Fibroblast of skin of scalp (primary cell): ENCODE measurements at places on chromosomes 7 and 10.

GRCh38 chr10:110444004-110444337 lies 53.7 kb upstream of the DUSP5 start:
- no peak for DNase-seq

DNA sequence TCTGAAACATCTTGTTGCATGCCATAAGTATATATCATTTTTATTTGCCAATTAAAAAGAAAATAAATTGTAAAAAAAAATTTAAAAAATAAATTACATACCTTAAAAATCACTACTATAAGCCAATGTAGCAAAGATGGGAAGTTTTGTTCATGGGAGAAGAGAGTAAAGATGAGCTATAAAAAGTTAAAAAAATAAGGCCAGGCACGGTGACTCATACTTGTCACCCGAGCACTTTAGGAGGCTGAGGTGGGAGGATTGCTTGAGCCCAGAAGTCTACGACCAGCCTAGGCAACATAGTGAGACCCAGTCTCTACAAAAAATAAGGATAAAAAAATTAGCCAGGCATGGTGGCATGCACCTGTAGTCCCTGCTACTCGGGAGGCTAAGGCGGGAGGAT lies 8.4 kb upstream of the STK32C start:
- DNase-seq: no peak

GRCh38 chr7:15214976-15215375 lies 312.4 kb upstream of the DGKB start:
- no peak for DNase-seq

DNA sequence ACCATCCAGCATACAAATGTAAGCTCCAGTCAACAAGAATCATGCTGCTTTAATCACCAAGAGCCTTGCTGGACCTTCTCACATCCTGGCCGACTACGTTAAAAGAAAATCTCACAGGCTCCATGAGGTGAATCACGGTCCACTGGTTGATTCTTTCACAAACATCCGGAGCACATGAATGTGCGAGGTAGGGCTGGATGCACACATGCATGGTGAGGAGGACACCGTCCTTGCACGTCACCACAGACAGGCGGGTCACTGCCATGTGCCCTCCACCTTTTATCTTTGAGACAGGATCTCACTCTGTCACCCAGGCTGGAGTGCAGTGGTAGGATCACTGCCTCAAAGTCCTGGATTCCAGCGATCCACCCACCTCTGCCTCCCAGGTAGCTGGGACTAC lies 265.1 kb downstream of the PARD3 start:
- no peak for DNase-seq

DNA sequence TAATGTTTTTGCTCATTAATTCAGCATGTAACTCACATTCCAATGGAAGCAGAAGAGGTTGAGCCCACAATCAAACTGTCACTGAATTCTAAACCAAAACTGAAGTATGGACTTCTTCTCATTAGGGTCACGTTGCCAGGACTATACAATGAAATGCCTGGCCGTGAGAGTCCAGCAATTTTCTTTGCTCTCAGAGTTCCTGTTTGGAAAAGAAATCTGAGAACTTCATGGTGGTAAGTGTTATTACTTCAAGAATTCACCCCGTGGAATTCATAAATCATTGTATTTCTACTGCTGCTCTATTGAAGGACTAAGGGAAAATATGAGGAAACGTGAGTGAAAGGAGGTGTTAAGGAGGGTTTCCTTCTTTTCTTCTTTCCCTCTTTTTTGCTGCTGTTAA lies 441.8 kb upstream of the AKR1E2 start:
- peak; percentile 63 for DNase-seq

DNA sequence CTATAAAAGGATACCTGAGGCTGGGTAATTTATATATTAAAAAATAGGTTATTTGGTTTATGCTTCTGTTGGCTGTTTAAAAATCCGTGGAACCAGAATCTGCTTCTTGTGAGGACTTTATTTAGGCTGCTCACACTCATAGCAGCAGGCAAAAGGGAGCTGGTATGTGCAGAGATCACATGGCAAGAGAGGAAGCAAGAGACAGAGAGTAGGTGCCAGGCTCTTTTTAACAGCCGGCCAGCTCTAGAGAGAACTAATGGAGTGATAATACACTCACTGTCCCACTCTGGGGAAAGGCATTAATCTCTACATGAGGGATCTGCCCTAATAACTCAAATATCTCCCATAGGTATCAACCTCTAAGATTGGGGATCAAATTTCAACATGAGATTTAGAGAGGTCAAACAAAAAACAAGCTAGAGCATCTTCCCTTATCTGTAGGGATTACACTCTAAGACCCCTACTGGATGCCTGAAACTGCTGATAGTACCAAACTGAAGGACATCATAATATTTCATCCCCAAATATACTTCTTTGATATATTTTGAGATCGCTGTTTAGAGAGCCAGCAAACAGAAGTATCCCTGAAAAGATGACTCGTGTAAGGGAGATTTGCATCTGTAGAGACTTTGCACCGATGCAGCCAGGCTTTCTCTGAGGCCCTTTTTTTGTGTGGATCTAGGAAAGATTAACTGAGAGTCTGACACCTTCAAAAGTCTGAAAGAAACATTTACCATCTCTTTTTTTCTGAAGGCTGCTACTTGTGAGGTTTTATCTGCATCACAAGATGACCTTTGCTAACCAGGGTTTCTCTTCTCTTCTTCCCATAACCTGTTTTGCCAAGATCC lies 717.0 kb upstream of the MBL2 start:
- DNase-seq: no peak

DNA sequence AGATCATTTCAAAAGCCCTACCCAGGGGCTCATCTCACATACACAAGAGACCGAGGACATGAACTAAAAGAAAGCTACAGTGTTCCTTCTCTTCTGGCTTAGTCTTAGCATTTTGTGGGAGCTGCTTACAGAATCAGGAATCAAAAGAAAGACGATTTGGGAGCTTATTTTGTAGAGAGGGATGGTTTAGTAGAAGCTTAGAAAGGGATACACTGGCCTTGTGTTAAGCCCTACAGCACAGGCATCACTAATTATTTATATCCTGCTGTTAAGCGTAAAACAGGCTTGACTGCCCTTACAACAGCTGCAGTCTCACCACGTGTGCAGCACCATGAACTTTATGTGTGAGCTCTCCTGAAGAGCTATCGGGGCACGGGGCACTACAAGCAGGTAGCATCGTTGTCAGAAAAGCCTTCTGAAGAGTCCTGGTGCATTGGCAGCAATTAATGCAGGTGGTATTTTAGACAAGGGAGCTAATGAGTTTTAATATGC lies 798.3 kb downstream of the NXPH1 start:
- DNase-seq: no peak

DNA sequence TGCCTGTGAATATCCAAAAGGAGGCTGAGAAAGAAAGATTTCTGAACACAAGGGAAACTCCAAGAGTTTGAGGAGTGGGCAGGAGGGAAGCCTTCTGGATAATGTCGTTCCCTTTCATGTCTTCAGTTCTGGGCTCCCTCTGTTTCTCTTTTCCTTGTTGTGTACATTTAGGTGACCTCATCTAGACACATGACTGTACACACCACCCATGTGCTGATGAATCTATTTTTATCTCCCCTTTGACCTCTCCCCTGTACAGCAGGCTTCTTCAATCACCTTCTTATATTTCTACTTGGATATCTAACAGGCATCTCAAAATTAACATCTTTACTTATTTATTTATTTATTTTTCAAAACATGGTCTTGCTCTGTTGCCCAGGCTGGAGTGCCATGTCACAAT lies 363.1 kb downstream of the GATA3 start:
- DNase-seq: no peak

- DNase-seq: no peak
These were observed 1224.6 kb upstream of the LRRTM3 start for GRCh38 chr10:65701168-65701776.

DNA sequence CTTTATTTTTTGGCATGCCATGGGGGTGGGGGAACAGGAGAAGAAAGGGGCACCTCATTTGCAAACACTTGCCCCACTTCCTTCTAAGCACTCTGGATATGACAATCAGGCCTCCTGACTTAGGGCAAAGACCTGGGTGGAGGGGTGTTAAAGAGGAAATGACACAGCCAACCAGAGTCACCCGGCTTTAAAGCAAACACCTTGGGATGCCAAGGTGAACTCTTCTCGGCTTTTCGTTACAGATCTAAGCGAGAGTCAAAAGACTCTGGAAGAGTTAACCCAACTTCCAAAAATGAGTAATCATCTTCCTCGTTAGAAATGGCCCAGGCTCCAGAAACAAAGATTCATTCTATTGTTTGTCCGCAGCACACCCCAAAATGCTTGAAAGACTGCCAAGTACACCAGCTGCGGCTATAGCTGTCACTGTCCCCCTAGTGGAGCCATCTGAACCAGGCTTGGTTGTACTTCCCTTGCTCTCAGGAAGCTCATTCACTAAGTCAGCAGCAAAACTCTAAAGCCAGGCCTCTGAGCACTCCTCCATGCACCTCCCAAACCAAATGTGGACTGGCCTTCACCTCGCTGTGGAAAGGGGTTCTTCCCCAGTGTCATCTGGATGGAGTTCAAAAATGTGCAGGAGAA lies 24.8 kb downstream of the FAM53B start:
- peak; percentile 60 for DNase-seq

DNA sequence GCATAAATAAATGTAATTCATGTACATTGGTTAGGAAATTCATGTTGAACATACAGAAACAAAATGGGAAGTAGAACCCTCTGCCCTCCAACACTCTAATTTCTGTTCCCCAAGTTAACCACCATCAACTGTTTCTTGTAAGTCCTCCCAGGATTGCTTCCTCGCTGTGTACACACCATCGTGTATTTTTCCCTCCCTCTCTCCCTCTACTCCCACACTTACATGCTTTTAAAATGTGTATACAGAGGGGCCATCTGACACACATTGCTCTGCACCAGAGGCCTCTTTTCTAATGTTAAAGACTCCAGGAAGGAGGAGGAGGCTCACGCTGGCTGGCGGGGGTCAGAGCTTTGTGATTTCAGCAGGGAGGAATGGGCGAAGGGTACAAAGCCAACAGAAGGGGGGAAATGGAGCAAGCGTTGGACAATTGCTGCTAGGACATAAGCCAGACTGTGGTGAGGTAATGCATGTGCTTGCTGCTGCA lies 1.9 kb upstream of the EPHA1 start:
- peak; percentile 49 for DNase-seq

GRCh38 chr7:67635271-67635670 lies 638.6 kb downstream of the TYW1 start:
- DNase-seq: no peak

DNA sequence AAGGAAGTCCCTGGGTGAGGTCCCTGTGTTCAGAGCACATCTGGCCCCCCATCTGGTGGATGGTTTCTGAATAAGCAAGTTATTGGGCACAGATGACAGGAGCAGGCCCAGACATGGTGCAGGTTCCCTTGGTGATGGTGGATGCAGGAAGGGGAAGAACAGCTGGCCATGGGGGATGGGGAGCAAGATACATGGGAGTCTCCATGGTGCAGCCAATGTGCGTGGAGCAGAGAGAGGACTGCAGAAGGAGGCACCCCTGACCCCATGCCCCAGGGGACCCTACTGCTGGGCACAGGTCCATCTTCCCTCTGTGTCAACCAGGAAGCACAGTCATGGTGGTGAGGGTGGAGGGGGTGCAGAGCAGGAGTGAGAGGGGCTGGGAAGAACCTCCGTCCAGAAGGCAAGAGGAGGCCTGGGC lies 43.8 kb upstream of the RABGEF1 start:
- DNase-seq: peak; percentile 44

DNA sequence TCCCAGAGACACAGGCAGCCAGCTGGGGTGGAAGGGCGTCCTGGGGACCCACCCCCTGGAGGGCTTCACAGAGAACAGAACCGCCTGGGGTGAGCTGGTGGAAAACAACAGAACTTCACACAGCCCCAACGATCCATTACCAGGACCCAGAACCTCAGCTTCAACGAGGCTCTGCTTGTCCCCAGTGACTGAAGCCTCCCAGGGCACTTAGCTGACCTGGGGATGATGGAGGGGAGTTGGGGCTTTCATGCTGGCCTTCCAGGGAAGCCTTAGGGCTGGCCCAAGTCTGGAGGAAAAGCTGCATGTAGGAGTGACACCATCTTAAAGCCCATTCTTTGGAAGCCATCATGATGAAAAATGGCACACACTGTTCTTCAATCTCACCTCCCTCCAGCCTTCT lies 300.2 kb downstream of the WDR37 start:
- DNase-seq: no peak

DNA sequence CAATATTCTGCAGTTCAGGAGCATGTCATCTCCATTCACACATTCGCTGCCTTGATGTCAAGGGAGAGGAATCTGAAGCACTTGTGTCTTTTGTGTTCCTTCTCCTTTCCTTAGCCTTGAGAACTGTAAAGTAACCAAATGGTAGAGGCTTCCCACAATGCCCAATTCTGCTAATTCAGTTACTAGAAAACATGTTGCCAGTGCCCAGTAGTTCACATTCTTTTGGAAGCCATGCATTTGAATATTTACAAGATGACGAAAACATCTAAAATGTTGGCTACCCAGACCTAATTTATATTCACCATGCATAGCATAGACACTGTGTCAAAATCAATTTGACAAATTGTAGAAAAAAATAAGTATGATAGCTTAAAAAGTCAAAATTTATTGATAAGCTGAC lies 852.7 kb upstream of the PHF14 start:
- DNase-seq: no peak

GRCh38 chr10:119919826-119920225 lies 27.3 kb downstream of the SEC23IP start:
- DNase-seq: no peak

DNA sequence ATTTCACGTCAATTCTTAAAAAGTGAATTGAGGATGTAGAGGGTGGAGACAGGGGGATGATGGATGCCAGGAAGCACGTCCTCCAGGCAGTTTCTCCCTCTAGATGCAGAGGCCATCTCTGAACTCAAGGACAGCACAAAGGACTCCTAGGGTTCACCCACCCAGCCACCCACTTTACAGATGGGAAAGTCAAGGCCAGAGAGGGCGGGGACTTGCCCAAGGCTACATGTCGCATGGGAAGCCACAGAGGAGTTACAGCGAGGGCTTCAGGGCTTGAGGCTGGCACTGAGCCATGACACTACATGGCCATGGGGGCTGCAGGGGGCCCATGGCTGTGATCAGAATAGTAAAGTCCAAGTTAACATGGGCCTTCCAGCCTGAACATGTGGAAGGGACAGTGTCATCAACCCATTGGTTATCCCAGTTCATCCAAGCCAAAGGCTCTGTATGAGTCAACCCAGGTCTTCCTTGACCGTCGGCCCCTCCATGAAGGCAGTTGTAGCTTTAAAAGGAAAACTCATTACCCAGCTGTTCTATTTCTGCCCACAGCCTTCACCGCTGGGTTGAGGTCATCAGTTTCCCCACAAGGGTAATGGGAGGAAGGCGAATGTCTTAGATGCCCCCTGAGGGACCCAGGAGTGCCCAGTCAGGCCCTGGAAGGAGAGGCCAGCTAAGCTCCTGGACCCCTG lies 24.3 kb upstream of the KPNA7 start:
- DNase-seq: no peak

DNA sequence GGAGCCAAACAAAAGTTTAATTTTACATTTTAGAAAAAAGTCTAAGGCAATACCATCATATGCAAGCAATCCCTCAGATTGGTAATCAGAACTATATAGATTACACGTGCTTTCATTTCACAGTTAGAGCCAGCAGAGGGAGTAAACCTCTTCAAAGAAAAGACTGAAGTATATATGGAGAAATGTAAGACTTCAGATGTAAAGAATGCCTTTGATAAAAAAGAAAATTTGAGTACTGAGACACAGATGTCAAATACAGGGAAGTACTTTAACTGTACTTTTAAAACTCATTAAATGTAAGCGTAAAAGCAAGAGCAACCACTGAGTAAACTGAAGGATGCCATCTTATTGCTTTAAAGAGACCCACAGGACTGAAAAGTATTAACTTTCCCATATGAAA lies 101.4 kb upstream of the FAM133B start:
- DNase-seq: peak; percentile 82

- DNase-seq: no peak
These were observed 12.5 kb downstream of the ASNS start for GRCh38 chr7:97859606-97860204.

GRCh38 chr10:120646738-120647456 lies 189.9 kb downstream of the PLPP4 start:
- DNase-seq: no peak
